GM20000 (cell line): ENCODE measurements at places on chromosomes 1 and 21.

GRCh38 chr1:236391008-236391407, 3.1 kb upstream of the EDARADD start:
- DNase-seq, result no peak

GRCh38 chr1:910881-911721, 12.6 kb upstream of the SAMD11 start:
- no peak for DNase-seq

DNA sequence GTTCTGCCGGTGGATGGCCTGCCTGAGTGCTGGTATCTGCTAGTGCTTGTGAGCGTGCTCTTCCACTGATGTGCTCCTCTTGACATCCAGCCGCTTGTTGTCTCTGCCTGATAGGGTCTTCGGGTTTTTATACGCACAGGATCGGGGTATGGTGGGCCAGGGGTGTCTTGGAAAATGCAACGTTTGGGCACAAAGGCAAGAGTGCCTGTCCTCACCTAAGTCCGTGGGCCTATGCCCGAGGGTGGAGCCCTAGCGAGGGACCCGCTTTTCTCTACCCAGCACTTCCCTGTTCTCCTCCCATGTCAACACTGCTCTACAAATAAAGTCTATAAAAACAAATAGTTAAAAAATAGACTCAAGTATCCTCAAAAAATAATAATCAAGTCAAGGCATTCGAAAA, 1007.8 kb downstream of the PLA2G4A start:
- no peak for DNase-seq

DNA sequence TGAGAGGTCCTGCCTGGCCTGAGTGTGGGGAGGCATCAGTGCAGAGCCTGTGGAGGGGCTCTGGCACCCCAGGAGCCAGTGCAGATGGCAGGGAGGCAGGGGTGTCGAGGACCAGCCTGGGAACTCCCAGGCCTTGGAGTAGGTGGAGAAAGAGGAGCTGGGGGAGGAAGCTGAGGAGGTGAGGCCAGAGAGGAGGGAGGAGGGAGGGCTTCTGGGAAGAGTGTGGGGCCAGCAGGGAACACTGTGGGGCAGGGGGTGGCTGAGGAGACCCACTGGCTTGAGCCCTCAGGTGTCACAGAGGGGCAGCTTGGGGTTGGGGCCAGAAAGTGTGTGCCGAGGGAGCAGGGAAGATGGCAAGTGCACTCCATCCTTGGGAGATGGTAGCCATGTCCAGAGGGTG, 3.8 kb downstream of the COQ8A start:
- DNase-seq, result no peak

DNA sequence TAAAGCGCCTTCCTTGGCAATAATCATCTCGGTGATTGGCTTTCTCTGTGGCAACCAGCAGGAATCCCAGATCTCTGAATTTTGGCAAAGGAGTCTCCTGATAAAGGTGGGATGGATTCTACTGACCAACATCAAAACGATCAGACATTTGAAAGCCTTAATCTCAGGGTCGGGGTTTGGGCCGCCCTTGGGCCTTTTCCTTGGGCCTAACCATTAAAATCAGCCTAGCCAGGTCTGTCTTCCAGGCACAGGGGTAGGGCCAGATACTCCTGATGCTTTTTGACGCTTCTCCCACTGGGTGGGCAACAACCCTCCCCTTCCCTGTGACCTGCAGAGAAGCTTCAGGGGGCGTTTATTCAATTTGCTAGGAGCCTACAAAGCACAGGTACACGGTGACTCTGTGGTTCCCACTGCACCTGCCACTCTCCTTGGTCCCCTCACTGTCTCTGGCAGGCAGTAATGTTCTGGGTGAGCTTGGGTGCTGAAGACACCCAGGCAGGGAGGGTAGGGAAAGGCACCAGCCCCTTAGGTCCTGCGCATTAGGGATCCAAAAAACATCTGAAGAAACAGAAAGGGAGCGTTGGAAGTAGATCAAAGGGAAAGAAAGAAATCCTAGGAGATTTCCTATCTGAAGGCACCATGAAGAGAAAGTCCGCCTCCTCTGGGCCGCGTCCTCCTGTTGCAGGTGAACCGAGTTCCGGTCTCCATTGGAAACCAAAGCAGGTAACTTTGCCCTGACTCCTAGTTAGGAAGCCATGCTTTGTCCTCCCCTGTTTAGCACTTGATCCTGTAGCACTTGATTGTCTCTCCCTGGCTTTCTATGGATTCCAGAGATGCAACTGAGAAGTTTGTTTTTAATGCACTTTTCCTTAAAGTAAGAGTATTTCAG, 12.3 kb downstream of the RNU1-2 start:
- DNase-seq, result no peak

DNA sequence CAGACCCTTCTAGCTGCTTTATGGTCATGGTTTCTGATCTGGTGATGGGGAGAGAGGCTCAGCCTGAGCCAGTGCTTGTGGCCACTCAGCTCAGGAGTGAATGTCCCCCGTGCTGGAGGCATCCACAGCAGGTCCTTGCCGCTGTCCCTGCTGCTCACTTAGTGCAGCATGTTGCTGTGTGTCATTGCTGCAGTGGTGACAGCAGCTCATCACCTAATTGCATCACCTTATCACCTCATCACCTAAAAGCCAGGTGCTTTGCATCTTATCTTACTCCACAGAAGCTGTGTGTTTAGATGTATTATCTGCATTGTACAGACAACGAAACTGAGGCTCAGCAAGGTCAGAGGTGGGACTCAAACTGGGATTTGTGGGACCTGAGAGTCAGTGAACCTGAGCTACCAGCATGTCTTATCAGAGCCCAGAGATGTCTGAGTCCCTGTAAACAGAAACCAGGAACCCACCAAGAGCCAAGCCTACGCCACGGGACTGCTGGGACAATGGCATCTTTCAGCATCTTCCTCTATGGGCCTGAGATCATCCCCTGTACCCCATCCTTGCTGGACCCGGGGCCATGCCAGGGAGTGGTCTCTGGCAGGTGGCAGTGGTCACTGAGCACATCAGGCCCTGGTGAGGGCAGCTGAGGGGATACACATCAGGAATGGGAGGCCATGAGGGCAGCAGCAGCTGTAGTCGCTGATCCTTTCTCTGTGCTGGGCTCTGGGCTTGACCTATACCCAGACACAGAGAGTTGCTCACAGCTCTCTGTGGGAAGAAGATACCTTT, 6.5 kb downstream of the PODN start:
- no peak for DNase-seq

- no peak for DNase-seq
These were observed 39.7 kb downstream of the GNG12 start for GRCh38 chr1:67793562-67793961.

DNA sequence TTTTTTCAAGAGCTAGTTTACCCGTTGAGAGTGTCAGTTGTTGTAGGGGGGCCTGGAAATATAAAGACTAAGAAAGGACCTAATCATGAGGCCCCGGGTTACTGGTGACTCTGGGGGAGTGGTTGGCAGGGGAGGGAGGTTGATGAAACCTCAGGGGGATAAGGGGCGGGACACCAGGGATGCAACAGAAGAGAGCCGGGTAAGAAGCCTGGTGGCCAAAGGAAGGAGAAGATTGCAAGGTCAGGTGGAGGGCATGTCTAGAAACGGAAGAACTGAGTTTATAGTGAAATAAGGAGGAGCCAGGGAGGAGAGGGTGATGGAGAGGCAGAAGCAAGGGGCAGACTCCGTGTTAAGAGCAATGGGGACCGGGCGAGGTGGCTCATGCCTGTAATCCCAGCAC, 12.5 kb upstream of the SPOCD1 start:
- no peak for DNase-seq
